ENCODE measurements at places on chromosomes 11 and 22.

DNA sequence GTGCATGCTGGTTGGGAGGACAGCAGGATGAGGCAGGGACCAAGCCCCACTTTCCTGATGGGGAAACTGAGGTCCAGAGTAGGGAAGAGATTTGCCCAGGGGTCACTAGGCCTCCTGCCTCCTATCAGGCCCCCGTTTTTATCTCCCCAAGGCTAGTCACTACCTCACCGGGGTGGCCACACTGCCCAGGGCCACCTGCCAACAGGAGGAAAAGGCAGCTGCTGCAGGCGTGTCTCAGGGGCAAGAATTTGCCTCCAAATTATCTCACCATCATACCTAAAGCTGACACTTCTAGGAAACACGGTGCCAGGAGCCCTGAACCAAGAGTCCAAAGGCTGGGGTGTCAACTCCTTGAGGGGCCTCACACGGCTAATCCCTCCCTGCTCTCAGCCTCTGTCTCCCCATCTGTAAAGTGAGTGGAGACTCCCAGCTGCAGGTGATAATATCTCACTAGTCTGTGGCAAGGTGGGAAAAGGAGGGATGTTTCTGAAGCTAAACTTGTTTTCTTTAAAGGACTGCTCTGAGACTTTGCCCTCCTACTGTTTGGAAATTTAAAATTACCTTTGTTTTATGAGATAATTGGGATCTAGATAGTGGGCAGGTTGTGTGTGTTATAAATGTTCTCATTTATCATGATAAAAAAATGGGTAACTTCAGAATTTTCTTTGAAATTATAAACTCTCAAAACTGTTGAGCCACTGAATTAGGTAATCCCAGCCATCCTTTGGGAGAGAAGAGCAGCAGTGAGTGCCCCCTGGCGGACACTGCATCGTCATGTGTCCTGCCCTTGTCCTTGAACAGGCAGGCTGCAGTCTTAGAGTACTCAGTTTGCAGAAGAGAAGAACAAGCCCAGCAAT is 60.0 kb downstream of the MYO7A start:
- no peak for DNase-seq

DNA sequence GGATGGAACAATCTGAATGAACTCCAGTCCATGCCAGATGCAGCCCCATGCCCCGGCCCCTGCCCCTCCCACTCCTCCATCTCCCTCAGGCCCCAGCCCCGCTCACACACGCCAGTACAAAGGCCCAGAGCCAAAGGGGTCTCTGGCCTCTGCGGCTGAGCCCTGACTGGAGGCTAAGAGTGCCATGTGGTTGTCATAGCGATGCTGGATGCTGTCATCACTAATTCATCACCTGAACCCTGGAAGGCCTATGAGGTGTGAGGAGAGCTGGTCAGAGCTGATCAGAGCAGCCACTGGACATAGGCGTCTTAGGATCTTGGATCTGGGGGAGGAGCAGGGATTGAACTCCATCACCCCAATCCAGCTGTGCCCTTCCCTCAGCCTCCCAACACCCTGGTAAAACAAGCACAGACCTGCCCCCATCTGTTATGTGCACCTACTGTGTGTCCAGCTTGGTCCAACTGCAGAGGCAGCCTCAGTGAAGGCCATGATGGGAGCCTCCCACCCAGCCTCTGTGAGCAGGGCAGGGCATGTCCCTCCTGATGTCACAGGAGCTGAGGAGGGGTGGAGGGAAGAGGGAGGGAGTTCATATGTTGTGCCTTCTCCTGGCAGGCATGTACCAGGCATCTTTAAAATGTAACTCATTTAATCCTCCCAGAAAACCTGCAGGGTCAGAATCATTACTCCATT is 16.7 kb downstream of the PDE2A start:
- DNase-seq: no peak

DNA sequence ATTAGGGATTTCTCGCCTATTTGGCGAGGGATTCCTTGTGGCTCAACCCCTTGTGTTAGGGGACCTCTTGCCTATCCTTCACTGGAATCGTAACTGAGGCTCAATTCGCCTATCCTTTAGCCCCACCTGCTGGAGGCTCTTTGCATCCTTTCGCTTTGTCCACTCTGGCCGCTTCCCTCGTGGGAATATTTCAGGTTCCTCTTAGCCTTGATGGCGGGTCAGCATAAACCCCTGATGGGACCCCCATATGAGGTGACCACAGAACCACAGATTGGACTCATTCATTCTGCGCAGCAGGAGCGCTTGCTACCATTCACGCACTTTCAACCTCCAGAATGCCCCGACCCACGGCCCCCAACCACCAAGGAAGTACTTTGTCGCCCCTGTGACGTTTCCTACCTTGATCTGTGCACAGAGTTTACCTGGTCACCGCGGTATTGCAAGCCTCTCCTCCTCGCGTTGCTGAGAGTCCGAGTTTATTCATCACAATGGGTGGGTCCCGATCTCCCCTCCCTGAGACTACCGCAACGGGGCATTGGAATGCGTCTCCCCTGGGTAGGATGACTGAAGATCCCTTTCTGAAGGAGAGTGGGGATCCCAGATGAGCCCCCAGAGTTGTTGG is at the start of gene OR52N2:
Gene OR52N2, plus strand, starts transcription at position 425 of the 622 bp plus-strand sequence. CDS start 11,412 bp downstream, outside the sequence.
- DNase-seq: no peak

DNA sequence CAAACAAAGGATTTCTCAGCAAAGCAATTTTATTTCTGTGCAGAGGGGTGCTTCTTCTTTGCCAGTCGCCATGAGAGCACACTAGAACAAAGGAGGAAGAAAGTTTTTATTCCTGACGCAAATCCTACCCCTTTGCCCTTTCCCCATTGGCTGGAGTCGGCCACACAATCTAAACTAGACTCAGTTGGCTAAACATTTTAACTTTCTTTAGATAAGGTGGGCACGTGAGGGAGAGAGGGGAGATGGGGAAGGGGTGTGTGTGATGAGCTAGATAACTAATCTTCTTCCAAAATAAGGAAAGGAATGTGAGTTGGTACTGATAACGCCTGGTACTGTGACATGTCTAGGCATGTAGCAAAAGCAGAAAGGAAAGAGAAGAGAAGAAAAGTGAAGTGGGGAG is 626 bp downstream of the TRIM22 start:
- DNase-seq: no peak

GRCh38 chr11:133895551-133895950 is 50.2 kb upstream of the SPATA19 start:
- no peak for DNase-seq

GRCh38 chr22:24335496-24335895 is 64.9 kb downstream of the SPECC1L start:
- DNase-seq: no peak

GRCh38 chr11:94717667-94718066 is 50.5 kb upstream of the AMOTL1 start:
- no peak for DNase-seq

GRCh38 chr22:43273902-43274484 is 69.2 kb downstream of the SCUBE1 start:
- DNase-seq: no peak

DNA sequence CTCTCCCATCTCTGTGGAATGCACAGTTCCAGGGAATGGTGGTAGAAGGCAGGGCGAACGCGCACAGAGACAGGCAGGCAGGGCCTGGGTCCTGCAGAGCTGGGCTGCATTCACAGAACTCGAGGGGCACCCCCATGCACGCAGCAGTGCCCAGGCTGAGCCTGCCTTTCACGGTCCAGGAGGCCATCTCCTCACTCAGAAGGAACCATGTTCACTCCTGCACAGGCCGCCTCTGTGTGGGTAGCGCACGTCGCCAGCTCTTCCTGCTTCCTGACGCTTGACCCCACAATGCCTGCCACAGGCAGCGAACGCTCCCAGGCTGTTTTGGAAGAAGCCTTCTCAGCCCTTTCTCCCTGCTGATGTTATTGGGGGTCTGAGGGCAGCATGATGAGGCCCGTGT is 98.8 kb upstream of the BID start:
- no peak for DNase-seq
